ENCODE measurements at places on chromosomes 7 and 10.

- no peak for DNase-seq
Observed at GRCh38 chr7:64183126-64183742, 23.8 kb upstream of the ZNF735 start.

- peak; percentile 92 for DNase-seq
Observed at GRCh38 chr7:139731802-139732470, 45.9 kb downstream of the HIPK2 start.

DNA sequence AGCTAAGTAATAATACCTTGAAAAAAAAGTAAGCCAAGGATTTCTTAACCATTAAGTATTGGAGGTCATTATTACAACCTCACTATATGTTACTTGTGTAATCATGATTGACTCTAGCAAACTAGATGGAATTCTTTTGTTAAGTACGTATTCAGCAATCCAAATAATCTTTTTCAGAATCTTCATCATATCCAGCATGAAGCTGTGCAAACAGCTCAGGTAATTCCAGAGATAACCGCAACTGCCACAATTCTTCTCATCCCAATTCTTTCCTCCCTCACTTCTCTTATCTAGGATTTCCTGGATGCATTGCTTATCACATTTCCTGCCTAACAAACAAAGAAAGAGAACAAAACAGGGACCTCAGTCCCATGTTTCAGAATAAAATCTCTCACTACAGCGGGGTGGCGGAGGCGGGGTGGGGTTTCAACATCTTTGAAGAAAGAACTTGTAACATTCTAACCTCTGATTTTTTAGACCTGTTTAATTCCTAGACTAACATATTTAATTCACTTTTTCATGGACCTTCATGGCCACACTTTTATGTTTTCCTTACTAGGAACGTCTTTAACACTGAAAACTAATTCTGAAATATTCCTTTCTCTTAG, 156.5 kb downstream of the POM121L12 start:
- DNase-seq, result no peak

DNA sequence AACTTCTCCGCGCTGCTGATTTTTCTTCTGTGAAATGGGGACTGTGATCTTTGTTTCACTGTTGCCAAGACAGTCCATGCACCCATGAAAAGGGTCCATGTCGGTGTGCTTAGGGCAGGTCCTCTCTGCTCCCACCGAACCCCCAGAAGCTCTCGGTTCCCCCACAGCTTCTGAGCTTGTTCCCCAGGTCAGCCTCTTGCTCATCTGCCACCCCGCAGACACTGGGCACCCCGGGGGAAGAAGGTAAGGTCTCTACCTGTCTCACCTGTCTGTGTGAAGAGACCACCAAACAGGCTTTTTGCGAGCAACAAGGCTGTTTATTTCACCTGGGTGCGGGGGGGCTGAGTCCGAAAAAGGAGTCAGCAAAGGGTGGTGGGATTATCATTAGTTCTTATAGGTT, 66.2 kb upstream of the NANOS1 start:
- no peak for DNase-seq

DNA sequence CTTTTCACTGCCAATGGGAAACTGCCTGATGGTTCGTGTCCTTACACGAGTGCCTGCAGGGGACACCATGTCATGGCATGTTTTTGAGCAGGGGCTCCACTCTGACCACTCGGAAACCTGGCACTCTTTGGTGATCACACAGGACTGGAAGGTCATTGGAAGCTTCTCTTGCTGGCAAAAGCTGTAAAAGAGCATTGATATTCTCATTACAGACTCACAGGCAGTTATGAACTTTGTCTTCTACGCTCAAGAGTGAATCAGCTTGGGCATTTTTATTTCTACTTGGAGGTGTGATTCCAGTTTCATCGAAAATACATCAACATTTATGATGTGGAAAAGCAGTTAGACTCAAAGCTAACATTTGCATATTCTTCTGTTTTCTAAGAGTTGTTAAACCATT, 238.7 kb downstream of the THSD7A start:
- DNase-seq, result no peak

GRCh38 chr10:31822616-31823318, 105.9 kb downstream of the ARHGAP12 start:
- no peak for DNase-seq

GRCh38 chr10:45286980-45287379, 28.4 kb downstream of the OR13A1 start:
- no peak for DNase-seq

- peak; percentile 8 for DNase-seq
Observed at GRCh38 chr10:25682203-25682851, 251.7 kb upstream of the MYO3A start.

GRCh38 chr10:92574548-92575261, 812 bp upstream of the IDE start:
- no peak for DNase-seq

DNA sequence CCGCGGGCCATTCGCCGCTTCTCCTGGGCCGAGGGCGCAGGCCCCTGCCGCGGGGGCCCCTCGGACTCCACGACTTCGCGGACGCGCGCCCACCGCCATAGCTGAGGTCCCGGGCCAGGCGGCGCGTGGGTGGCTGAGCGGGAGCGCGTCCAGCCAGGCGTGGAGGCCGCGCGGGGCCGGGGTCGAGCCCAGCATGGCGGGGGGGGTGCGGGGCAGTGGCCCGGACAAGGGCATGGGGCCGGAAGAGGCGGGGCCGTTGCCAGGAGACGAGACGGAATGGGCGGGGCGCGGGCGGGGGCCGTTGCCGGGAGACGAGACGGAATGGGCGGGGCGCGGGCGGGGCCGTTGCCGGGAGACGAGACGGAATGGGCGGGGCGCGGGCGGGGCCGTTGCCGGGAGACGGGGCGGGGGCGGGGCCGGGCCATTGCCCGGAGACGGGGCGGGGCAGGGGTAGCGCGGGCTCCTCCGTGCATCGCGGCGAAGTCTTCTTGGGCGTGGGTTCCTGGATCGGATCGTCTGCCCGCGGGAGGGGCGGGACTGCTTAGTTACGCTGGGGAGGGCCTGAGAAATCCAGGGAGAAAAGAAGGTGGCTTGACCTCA, 14.8 kb downstream of the ADAM8 start:
- peak; percentile 62 for DNase-seq

GRCh38 chr7:24216576-24217125, 67.3 kb upstream of the NPY start:
- peak; percentile 52 for DNase-seq

GRCh38 chr7:11006291-11006690, 32.6 kb downstream of the PHF14 start:
- DNase-seq, result no peak

DNA sequence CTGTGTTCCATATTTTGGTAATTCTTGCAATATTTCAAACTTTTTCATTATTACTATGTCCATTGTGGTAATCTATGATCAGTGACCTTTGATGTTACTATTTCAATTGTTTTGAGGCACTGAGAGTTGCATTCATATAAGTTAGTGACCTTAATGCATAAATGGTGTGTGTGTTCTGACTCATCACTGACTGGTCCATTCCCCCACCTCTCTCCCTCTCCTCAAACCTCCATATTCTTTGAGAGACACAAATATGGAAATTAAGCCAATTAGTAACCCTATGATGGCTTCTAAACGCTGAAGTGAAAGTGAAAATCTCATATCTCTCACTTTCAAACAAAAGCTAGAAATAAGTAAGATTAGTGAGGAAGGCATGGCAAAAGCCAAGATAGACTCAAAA, 739.6 kb downstream of the CCSER2 start:
- DNase-seq, result no peak

- no peak for DNase-seq
Observed at GRCh38 chr7:112293416-112293815, 86.9 kb downstream of the ZNF277 start.

DNA sequence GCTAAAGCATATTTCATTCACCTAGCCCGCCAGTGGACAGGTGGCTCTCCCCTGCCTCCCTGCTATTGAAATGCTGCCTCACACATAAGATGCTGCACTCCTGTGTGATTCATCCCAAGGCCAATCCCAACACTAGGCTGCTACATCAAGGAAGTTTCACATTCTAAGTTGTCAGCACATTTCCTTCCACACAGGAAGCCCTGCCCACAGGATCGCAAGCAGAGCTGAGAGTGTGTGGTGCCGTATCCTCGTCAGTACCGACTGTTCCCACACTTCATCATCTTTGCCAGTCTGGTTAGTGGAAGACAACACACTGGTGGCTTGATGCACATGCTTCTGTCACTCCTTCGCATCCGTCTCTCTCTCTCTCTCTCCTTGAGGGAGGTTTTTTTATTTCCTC, 194.3 kb upstream of the PPP2R2D start:
- no peak for DNase-seq

DNA sequence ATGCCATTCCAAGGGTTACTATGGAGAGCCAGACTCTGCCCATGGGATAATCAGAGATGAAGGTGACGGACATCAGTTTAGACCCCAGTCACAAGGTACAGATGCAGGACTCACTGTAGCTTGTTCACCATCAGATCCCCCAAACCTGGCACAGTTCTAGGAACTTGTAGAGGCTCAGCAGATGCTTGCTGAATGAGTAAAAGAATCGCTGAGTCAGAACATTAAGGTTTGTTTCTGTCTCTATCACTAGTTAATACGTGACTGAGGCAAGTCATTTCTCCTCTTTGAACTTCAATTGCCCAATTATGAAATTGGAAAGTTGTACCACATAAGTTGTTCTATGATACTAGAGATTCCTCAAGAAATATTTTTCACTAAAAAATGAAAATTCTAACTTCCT, 65.1 kb downstream of the PPP1R3C start:
- no peak for DNase-seq

DNA sequence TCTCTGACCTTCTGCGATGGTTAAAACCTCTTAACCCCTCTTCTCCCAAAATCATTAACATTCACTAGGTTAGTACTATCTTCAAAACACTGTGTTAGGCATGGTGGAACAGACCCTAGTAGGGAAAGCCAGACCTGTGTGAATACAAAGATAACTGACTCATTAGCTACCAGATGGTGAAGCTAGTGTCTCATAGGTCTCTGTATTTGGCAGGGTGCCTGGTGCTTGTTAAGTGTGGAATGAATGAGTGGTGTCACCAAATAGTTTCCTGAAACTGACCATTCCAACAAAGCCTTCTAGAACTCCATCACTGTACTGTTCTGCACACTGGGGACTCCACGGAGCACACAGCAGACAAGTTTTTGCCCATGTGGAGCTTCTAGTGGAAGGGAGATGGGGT, 27.7 kb upstream of the TM9SF3 start:
- DNase-seq, result peak; percentile 96

DNA sequence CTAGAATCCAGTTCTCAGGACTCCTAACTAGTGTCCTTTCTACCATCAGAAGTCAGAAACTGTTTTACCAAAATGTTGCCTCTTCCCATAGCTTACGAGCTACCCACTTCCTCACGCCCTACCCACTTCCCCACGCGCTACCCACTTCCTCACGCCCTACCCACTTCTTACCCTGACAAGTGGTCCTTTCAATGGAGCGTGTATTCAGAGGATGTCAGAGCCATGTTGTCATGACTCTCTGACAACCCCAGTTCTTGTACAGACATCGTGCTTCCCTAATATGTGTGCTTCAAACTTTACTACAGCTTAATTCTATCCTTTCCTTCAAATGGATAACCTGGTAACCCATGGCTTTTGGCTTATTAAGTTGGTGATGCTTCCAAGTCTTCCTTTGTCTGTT, 84.8 kb upstream of the PHF14 start:
- no peak for DNase-seq

DNA sequence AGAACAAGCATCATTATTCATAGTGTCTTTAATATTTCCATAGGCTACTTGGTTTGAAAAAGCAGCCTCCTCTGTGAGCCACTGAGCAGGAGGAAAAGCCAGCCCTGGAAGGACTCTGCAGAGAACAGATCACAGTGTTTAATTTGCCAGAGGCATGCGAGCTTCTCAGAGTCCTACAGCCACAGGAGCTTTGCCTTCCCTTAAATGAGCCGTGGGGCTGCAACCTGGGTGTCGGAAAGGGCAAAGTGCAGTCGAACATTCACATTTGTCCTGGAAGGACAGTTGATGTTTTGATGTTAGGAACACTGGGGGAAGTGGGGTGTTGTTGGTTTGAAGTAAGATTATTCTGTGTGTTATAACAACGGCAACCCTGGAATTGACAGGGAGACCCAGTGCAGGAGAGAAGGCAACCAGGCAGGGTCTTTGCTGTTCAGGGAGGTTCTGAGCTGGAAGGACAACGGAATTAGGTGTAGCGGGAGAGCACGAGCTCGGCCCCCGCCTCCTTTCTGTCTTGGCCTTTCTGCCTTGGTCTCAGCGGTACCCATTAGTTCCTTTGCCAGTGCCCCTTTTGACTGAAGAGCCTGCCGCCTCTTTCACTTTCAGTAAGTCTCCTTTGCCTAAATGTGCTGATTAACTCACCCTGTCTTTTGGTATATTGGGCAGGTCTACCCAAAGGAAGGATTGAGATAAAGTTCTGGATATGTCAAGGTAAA, 192.3 kb upstream of the PITRM1 start:
- DNase-seq, result no peak

- no peak for DNase-seq
Observed at GRCh38 chr10:27464993-27465392, 39.1 kb upstream of the RAB18 start.

DNA sequence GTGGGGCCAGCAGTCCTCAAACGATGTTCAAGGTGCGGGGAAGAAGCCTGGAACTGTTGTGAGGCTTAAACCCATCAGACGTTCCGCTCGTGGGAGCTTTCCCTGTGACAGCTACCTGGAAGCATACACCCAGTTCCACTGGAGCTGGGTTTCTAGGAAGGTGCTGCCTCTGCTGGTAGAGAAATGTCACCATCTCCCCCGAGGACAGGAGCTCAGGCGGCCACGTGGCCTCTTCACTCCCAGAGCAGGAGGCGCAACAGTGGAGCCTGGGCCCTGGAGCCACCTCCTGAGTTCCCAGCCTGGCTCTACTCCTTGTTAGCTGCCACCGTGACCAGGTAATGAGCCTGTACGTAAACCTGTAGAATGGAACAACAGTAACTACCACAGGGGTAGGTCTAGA, 156.1 kb downstream of the ADARB2 start:
- no peak for DNase-seq

GRCh38 chr7:19520392-19520791, 188.4 kb downstream of the POLR1F start:
- DNase-seq, result no peak

DNA sequence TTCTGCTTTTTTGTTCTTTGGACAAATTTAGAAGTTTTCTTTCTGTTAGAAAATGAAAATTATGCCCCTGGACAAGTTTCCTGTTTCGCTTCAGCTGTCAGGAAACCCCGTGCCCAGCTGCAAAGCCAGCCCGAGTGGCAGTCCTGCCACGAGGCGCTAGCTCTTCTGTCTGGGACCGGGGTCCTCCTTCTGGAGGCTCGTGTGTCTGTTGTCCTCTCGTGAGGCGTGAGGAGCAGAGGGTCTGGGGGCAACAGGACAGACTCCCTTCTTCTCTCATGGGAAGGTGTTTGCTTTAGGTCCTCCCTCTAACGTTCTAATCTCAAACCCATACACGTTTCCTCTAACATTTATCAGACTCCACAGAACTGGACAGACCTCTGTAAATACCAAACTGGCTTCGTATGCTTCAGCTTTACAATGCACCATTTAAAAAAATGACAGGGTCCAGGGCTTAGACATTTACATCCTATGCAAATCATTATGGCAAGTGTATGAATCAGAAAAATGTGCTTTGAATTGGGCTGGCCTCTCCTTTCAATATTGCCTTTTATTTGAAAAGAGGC, 184.5 kb upstream of the SHH start:
- no peak for DNase-seq

GRCh38 chr10:14014423-14014822, 316.3 kb downstream of the FRMD4A start:
- no peak for DNase-seq

All from EL (cell line).